ENCODE measurements at places on chromosomes 12 and 14. TPM values are rescaled to one million over a fixed set of nuclear protein-coding genes. Genes with fewer than 3 reads are reported as not detected.

Gene SPTB
- 0.70 TPM for total RNA-seq

GRCh38 chr12:130746546-130746945, 30.4 kb upstream of the RIMBP2 start:
- peaks cover 7% of the 10 kb centered on the region for H3K27me3 ChIP-seq
- no peak overlapping the region for H3K27ac ChIP-seq
- no peak for DNase-seq
- H3K4me1 ChIP-seq = peaks cover 7% of the 10 kb centered on the region

- H3K36me3 ChIP-seq = peaks cover 14% of the 10 kb centered on the region
- H3K27ac ChIP-seq = peak overlapping the region; percentile 33
- H3K4me3 ChIP-seq = peak overlapping the region; percentile 53
- peaks cover 67% of the 10 kb centered on the region for H3K4me1 ChIP-seq
- DNase-seq = no peak
Measured at GRCh38 chr12:69243099-69244084, 4.0 kb downstream of the CPSF6 start.

DNA sequence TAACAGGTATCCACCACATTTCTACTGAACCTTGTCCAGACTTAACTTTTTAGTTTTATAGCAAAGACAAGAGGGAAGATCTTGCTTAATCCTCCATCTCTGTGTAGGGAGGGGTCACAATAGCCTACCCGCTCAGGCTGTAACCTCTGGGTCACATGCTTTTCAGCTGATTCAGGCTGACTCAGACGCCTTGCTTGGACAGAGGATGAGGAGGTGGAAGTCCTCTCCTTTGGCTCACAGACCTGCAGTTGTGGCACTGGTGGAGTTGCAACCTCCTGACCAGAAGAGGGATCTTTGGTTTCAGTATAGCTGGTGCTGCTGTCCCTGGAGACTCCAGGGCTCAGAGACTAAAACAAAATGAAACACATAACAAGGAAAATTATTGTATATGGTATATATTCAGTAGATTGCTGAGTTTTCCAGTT, 16.2 kb downstream of the ACIN1 start:
- H3K4me3 ChIP-seq = no peak overlapping the region
- no peaks in the 10 kb centered on the region for H3K27me3 ChIP-seq
- peaks cover 2% of the 10 kb centered on the region for H3K4me1 ChIP-seq
- no peak for DNase-seq
- H3K27ac ChIP-seq = peak overlapping the region; percentile 28
- peaks cover 51% of the 10 kb centered on the region for H3K36me3 ChIP-seq

GRCh38 chr14:45906257-45906656, 653.3 kb upstream of the MIS18BP1 start:
- H3K27me3 ChIP-seq = no peaks in the 10 kb centered on the region
- H3K4me3 ChIP-seq = no peak overlapping the region
- no peak overlapping the region for H3K27ac ChIP-seq
- H3K36me3 ChIP-seq = no peaks in the 10 kb centered on the region

- H3K36me3 ChIP-seq = no peaks in the 10 kb centered on the region
- no peak overlapping the region for H3K27ac ChIP-seq
- H3K27me3 ChIP-seq = no peaks in the 10 kb centered on the region
- H3K4me3 ChIP-seq = no peak overlapping the region
- no peaks in the 10 kb centered on the region for H3K4me1 ChIP-seq
Measured at GRCh38 chr14:83712418-83713129, 1817.4 kb upstream of the FLRT2 start.

DNA sequence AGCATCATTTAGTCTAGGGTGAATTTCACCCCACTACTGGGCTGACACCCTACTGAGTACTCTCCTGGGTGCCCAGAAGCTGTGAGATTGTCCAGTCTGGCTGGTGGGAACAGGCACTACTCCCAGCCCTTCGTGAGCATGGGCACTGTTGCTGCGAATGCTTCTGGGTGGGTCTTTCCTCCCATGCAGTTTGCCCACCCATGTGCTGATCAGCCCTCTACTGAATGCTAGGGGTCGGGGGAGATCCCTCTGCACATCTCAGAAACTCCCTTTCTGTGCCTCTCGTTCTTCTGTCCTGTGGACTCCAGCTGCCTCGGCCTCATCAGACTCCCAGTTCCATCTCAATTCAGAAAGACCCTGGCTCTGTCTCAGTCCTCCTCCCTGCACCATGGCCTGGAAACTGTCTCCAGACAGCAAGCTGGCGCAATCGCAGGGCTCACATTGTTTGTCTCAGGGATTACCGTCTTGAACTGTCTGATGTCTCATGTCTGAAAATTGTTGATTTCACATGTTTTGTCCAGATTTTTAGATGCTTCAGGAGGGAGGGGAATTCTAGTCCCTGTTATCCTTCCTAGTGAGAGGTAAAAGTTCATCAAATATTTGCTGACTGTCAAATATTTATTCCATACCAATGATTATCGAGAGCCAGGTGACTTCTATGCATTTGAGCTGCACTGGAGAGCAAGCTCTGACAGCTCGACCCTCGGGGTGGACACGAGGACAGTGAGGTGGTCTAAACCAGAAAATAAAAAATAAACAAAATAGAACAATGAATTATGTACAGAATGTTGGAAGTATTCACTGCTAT, 316.6 kb upstream of the RTL1 start:
- no peak for DNase-seq
- H3K36me3 ChIP-seq = no peaks in the 10 kb centered on the region
- H3K4me3 ChIP-seq = no peak overlapping the region
- no peak overlapping the region for H3K27ac ChIP-seq

DNA sequence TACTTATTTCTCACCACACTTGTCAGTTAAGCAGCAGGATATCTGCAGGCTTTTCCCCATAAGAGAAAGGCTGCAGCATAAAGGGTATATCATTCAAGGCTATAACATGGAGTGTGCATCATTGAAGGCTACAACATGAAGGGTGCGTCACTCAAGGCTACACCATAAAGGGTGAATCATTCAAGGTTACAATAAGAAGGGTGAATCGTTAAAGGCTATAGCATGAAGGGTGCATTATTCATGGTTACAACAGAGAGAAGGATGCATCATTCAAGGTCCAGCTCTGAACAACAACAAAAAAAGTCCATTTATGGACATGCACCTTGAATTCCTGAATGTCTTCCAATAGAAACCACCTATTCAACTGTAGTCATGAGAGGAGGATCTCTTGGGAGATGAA, 32.8 kb upstream of the LUM start:
- H3K36me3 ChIP-seq = no peaks in the 10 kb centered on the region
- no peak for DNase-seq
- H3K27ac ChIP-seq = no peak overlapping the region
- no peaks in the 10 kb centered on the region for H3K4me1 ChIP-seq
- no peaks in the 10 kb centered on the region for H3K27me3 ChIP-seq

Gene OR6C4
- total RNA-seq = not detected

GRCh38 chr12:75699728-75700496, 188.5 kb upstream of the KRR1 start:
- no peaks in the 10 kb centered on the region for H3K27me3 ChIP-seq
- no peaks in the 10 kb centered on the region for H3K36me3 ChIP-seq
- H3K4me3 ChIP-seq = no peak overlapping the region
- DNase-seq = no peak

GRCh38 chr12:128928361-128928760, 75.1 kb downstream of the GLT1D1 start:
- no peaks in the 10 kb centered on the region for H3K27me3 ChIP-seq
- H3K4me1 ChIP-seq = no peaks in the 10 kb centered on the region
- no peak overlapping the region for H3K4me3 ChIP-seq
- DNase-seq = no peak

DNA sequence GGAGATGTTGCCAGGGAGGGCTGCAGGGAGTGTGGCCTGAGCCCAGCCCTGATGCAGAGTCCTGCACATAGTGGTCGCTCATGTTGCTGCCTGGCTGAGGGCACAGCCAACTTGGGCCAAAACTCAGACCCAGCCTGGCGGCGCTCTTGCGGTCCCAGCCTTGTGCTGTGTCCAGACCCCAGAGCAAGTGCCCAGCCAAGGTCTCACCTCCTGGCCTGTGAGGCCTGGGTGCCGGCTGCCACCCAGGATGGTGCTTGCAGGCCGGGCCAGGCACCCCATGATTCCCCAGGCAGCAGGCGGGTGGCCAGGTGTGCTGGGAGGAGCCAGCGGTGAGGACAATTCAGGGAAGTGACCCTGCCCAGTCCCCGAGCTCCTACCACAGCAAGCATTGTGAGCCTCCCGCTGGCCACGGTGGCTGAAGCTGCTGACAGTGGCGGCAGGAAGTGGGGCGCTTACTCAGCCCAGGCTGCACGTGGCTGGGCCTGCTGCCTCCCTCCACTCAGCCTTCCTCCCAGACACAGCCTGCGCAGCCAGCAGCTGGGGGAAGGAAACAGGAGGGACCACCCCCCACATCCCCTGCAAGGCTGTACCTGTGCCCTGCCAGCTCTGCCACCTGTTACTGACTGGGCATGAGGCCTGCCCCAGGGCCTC, 17.7 kb upstream of the PGF start:
- H3K27ac ChIP-seq = no peak overlapping the region
- H3K4me3 ChIP-seq = no peak overlapping the region
- H3K27me3 ChIP-seq = no peaks in the 10 kb centered on the region
- H3K4me1 ChIP-seq = no peaks in the 10 kb centered on the region
- no peaks in the 10 kb centered on the region for H3K36me3 ChIP-seq
- DNase-seq = peak; percentile 55

DNA sequence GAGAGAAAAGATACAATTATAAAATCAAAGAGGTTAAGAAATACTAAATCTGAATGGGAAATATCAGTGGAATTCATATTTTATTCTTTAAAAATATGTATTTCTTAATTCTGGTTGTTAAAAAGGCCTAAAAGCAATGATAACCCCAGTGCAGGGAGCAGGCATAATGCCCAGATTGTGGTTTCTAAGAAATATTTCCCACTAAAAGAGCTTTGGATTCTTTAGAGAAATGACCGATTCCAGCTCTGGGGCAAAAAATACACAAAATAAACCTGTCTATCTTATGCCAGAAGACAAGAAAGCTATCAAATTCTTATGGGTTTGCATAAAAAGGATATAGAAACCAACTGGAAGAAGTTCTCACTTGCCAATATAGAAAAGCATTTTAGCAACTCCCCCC, 71.6 kb downstream of the PDE6H start:
- H3K4me1 ChIP-seq = no peaks in the 10 kb centered on the region
- no peak overlapping the region for H3K27ac ChIP-seq
- H3K4me3 ChIP-seq = no peak overlapping the region
- DNase-seq = no peak

DNA sequence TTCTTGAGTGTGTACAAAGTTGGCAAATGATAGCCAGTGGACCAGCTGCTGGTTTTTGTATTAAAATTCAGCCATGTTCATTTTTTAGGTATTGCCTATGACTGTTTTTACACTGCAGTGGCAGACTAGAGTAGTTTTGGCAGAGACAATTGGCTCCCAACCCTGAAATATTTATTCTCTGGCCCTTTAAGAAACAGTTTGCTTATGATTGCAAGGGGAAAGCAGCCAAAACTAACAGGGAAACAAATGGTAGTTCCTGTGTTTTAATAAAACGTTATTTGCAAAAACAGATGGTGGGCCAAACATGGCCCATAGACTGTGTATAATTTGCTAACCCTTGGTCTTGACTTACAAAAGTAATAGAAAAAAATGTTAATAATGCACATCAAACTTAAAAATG, 110.2 kb downstream of the ALX1 start:
- no peaks in the 10 kb centered on the region for H3K4me1 ChIP-seq
- no peak overlapping the region for H3K4me3 ChIP-seq
- H3K36me3 ChIP-seq = no peaks in the 10 kb centered on the region

DNA sequence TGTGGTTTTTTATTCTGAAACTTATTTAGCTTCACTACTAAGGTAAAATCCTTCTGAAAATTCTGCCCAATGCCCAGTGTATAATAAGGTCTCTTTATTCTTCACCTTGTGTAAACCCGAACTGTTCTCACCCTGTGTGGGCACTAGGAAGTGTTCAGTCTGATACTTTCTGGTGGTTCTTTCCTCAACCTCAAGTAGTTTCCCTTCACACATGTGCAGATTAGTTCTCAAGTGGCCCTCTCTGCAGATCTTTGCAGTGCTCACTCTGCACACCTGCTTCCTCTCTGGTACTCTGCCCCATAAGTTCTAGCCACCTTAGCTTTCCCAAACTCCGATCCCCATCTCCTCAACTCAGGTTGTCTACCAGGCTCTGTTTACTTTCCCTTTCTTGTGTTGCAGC, 61.6 kb downstream of the RAD51B start:
- peaks cover 11% of the 10 kb centered on the region for H3K4me1 ChIP-seq
- no peak overlapping the region for H3K27ac ChIP-seq
- no peak overlapping the region for H3K4me3 ChIP-seq
- H3K27me3 ChIP-seq = no peaks in the 10 kb centered on the region

DNA sequence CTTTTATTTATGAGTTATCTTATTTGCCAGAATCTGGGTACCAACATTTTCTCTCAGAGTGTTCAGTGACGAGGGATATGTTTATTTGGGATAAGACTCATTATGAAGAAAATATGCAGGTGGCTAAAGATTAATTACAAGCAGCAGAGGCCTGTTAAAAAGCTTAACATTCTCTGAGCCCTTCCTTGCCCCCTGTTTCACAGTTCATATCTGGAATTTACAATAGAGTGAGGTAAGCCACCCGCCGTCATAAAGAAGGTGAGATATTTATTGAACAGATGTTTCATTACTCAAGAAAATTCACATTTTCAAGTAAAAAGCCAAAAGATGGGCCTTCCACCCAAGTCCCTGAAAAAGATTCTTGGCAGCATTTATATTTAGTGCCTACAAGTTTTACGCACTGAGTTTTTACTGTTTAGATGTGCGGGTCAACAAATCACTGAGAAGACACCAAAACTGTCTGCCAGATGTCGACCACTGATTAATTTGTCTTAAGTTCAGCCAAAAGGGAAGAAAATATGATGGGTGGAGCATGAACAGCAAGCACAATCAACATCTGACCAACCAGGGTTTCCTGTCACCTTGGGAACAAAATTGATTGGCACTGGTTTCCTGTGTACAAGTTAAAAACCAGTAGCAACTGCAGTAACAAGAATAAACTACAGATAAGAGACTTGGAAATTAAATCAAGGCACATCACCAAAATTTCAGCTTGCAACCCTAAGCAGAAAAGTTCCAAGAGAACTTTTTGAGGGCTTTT, 85.5 kb upstream of the PTPRB start:
- H3K27me3 ChIP-seq = peaks cover 7% of the 10 kb centered on the region
- no peaks in the 10 kb centered on the region for H3K36me3 ChIP-seq
- peaks cover 5% of the 10 kb centered on the region for H3K4me1 ChIP-seq
- H3K4me3 ChIP-seq = no peak overlapping the region

DNA sequence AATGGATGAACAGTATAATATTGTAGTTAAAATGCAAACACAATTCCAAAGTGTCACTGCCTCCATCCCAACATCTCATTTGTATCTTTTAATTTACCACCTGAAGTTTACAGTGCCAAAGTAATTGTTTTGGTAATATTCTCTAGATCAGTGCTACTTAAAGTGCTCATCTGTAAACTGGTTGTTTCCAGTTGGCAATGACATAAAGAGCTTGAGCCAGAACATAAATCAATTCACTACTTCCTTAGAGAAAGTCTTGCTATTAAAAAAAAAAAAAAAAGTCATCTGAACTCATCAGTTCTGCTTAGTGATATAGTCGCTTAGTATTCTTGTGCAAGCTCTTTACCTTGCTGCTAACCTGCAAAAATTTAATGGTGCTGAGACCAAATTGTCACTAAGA, 16.4 kb downstream of the PLCZ1 start:
- H3K4me3 ChIP-seq = no peak overlapping the region
- no peak overlapping the region for H3K27ac ChIP-seq
- DNase-seq = no peak
- no peaks in the 10 kb centered on the region for H3K4me1 ChIP-seq
- H3K36me3 ChIP-seq = no peaks in the 10 kb centered on the region

Gene PRR4
- total RNA-seq = not detected

- H3K27me3 ChIP-seq = no peaks in the 10 kb centered on the region
- peaks cover 4% of the 10 kb centered on the region for H3K4me1 ChIP-seq
- H3K4me3 ChIP-seq = no peak overlapping the region
- H3K36me3 ChIP-seq = peaks cover 27% of the 10 kb centered on the region
- no peak overlapping the region for H3K27ac ChIP-seq
- no peak for DNase-seq
Measured at GRCh38 chr12:62533087-62533754, 66.6 kb downstream of the MON2 start.

Gene OLR1
- not detected for total RNA-seq

Measured in activated CD4-positive, alpha-beta memory T cell treated with anti-CD3 and anti-CD28 coated beads for 36 hours (primary cell).